Inflammatory macrophage treated with lipopolysaccharide for 1 hour (primary cell): ENCODE measurements at places on chromosomes 6 and 20.

GRCh38 chr6:45611491-45611890 is 233.8 kb upstream of the SUPT3H start:
- no peak for DNase-seq

- DNase-seq = no peak
These were observed 136.7 kb upstream of the RALGAPA2 start for GRCh38 chr20:20849161-20849560.

DNA sequence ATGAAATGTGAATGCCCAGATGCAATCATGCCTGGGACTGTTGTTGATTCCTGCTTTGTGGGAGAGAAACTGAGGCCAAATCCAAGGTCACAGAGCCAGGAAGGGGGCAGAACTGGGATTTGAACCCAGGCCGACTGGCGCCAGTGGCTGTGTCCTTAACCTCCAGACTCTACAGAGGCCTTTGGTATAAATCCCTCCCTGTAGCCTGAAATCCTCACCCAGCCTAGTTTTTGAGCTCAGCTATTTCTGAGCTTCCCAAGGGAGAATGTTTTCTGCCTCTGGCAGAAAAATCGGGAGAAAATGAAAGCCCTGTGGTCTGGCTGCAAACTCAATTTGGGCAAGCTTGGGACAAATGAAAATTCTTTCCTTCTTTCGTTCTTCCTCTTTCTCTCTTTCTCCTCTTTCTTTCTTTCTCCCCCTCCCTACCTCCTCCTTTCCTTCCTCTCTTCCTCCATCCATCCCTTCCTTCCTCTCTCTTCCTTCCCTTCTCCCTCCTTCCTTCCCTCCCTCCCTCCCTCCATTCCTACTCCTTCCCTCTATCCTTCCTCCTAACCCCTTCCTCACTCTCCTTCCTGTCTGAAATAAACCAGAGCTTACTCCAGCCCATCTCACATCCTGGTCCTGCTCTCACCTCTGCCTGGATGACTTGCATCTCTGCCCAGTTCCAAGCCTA is 34.9 kb downstream of the SNAI1 start:
- DNase-seq = no peak

- DNase-seq = peak; percentile 53
These were observed 15.9 kb upstream of the TMEM30A start for GRCh38 chr6:75300531-75300855.

DNA sequence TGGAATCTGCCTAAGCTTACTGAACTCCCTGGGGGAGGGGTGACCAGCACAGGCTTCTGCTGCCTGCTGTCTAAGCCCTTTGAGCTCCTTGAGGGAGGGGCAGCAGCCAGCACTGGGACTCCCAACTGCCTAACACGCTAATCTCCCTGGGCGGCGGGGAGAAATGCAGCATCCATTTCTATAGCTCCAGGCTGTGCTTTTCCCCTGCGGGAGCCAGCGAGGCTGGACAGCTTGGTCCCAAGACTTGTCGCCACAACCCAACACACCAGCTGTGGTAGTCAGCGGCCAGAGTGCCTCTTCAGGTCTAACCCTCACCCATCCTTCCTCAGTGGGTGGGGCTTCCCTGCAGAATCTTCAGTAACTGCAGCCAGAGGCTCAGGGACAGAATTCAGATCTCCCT is 64.6 kb downstream of the VGLL2 start:
- no peak for DNase-seq

DNA sequence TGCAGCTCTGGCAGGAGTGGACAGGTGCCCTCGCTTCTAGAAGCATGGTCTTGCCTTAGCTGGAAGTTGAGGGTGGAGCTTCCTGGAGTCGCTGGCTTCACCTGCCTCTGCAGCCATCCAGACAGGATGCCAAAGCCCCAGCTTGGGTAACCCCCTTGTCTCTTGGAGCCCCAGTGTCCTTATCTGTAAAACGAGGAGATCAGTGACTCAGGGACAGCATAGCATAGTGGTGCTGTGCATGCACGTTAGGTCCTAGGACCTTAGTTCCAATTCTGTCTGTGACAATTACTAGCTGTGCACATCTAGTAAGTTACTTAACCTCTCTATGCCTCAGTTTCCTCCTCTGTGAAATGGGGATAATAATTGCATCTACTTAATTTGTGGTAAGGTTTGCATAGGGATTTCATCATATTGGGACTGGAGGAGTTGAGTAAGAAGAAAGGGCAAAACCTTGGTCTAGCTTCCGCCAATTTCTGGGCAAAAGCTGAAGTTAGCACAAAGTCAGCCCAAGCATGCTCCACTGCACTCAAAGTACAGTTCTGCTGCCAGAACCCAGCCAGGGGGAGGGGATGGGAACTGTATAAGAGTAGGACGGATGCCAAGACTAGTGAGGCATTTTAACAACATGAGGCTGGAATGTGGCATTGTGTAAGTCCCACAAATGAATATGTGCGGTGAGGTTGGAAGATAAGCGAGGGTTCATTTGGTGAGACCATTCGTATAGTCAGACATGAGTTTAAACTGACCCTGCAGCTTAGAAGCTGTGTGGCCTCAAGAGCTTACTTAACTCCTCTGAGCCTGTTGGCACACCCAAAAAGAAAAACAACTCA is 24.5 kb downstream of the TOX2 start:
- DNase-seq = peak; percentile 66

GRCh38 chr6:84095156-84095555 is 61.6 kb downstream of the MRAP2 start:
- DNase-seq = no peak

- no peak for DNase-seq
These were observed 15.0 kb downstream of the RNF114 start for GRCh38 chr20:49951151-49951550.

DNA sequence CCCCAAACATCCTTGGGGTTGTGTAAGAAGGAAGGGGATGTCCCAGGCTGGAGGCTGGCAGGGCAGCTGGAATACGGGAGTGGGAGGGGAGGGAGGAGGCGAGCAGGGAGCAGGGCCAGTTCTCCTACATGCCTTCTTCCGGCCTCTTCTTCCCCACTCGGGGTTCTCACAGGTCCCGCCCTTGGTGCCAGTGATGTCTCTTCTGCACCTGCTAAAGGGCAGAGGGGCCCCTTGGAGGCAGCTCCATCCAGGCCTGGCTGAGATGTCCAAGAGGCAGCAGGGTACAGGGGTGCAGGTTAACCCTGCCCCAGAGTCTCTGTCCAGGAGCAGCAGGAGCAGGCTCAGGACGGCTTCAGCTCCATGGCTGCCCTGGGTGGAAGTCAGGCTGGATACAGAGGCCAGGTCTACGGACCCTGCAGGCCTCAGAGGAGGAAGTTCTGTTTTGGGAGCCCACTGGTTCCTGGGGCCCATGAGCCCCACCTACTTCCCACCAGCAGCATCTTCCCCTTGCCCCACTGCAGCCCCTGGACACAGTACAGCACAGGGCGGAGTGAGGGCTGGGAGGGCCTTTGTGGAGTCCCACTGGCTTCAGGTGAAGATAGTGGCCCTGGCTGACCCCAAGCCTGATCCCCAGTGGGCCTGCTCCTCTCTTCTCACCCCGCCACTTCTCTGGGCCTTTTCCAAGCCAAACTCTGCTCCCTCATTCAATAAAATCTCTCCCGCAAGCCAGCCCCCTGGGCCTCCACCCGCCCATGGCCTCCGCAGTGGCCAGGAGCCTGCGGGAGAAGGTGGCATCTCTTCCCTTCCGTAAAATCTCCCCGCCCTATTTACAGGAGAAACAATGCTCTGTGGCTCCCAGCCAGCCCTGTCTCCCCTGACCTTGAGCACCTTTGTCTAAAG is 60.4 kb downstream of the YTHDF1 start:
- DNase-seq = no peak

DNA sequence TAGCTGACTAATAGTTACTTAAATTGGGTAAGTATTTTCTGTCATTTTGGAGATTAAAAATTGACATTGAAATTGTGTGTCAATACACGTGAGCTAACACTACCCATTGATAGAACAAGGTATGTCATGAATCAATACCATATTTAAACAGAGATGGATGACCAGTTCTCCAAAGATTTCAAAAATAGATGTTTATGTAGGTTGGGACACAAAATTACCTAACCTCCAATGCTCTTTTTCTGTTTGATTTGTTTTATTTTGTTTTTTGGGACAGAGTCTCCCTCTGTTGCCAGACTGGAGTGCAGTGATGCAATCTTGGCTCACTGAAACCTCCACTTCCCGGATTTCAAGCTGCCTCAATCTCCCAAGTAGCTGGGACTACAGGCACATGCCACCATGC is 1491.7 kb downstream of the GRIK2 start:
- DNase-seq = no peak

DNA sequence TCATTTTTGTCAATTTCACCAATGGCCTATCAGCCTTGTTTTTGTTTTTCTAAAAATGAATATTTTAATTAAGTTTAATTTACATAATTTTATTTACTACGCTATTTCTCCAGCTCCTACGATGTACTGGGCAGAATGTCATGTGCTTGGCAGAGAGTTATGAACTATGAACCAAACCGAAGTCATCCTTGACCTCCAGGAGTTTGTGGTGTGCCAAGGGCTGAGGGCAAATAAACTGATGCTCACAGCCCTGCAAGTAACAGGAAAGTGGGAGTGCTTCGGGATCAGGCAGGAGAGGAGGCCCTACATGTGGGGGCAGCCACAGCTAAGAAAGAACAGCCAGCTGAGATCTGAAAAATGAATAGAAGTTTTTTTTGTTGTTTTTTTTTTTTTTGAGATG is 38.6 kb downstream of the ZNF217 start:
- DNase-seq = no peak

- DNase-seq = no peak
These were observed 1289.3 kb upstream of the CITED2 start for GRCh38 chr6:140663772-140664171.

DNA sequence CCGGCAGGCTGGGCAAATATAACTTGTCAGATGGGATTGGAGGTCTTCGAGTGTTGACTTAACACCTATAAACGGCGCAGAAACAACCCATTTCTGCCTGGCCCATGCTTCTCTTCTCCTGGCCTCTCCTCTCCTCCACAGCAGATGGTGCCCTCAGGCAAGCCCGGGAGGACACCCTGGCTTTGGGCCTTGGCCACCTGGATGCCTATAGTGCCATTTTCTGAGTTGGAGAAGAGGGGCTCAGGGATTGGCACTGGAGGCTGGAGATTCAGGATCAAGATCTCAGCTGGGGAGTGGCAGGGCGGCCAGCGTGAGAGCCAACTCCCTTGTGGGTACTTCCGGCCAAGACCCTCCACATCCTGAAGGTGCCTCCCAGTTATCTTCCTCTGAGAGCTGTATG is 211.9 kb upstream of the PMEPA1 start:
- DNase-seq = no peak

DNA sequence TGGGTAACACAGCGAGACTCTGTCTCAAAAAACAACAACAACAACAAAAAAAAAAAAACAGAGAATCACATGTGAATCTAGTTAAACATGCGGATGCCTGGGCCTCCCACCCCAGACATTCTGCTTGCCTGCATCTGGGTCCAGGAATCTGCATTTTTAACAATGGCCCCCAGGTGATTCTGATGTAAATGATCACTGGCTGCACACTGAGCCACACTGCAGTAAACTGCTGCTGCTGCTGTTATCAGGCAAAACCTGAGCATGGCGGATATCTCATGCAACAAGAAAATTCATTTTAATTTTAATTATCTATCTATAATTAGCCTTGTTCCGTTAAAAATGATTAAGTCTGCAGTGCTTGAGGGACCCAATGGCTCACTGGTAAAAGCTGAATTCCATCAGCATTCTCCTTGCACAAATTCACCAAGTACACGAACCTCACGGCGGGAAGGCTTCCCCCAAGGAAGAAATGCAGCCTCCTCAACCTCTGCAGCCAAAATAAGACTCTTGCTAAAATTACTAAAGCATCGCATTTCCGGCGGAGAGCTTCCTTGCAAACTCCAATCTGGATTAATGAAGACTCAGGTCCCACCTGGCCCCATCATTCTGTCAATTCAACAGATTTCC is 81.6 kb upstream of the SNX9 start:
- no peak for DNase-seq

- no peak for DNase-seq
These were observed 162.3 kb downstream of the GRM1 start for GRCh38 chr6:146191166-146191565.

GRCh38 chr20:46990017-46990595 is 95.5 kb downstream of the EYA2 start:
- peak; percentile 7 for DNase-seq

DNA sequence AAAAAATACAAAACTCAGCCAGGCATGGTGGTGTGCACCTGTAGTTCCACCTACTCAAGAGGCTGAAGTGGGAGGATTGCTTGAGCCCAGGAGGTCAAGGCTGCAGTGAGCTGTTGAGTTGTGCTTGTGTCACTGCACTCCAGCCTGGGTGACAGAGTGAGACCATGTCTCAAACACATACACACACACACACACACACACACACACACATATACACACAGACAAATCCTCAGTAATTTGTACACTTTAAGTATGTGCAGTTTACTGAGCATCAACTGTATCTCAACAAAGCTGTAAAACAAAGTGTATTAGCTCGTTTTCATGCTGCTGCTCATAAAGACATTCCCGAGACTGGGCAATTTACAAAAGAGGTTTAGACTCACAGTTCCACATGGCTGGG is 7.3 kb downstream of the TFB1M start:
- no peak for DNase-seq

- DNase-seq = peak; percentile 55
These were observed 878 bp downstream of the HLA-C start for GRCh38 chr6:31270788-31271640.

DNA sequence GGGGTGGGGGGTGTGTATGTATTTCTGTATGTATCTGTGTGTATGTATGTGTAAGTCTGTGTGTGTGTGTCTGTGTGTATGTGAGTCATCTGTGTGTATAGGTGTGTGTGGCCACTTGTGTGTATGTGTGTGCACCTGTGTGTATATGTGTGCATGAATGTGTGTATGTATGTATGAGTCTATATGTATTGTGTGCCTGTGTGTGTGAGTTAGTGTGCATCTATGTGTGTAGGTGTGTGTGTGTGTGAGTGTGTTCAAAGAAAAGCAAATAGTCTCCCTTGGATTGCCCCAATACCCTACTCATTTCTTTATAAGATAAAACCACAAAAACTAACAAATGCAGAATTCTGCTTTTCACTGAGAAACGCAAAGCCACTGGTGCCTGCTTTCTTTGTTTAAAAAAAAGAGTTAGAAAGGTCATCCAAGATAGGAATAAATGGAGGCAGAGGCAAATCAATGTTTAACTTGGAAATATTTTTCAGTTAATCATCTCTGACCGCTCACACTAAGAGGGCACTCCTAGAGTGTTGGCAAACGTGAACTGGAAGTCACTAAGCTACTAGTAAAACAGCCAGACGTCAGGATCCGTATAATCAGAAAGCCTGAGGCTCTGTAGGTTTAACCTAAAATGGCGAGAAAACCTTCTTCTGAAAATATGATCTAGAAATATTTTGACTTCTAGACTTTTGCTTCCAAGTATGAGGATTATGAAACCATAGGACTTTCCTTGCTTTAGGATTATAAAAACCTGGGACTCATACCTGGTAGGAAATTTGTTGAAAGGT is 37.4 kb upstream of the JAG1 start:
- no peak for DNase-seq

GRCh38 chr20:44188752-44189151 is 1.8 kb upstream of the JPH2 start:
- DNase-seq = peak; percentile 35

DNA sequence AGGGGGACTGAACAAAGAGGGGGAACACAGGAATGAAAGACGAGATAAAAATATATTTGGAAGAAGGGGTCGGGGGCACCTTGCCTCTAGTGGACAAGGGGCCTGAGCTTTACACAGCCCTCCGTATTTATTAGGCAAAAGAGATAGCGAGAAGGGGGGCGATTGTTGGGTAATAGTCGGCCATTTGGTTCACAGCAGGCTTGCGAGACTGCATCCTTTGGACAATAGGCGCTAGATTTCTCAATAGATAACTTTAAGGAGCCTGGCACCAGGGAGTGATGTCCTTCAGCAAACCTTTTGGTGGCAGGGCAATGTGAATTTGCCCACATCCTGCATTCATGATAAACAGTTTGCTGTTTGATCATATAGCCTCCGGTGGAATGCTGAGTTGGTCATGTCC is 3.0 kb upstream of the NANP start:
- DNase-seq = no peak
